GM20000 (cell line): ENCODE measurements at places on chromosomes 1 and 21.

DNA sequence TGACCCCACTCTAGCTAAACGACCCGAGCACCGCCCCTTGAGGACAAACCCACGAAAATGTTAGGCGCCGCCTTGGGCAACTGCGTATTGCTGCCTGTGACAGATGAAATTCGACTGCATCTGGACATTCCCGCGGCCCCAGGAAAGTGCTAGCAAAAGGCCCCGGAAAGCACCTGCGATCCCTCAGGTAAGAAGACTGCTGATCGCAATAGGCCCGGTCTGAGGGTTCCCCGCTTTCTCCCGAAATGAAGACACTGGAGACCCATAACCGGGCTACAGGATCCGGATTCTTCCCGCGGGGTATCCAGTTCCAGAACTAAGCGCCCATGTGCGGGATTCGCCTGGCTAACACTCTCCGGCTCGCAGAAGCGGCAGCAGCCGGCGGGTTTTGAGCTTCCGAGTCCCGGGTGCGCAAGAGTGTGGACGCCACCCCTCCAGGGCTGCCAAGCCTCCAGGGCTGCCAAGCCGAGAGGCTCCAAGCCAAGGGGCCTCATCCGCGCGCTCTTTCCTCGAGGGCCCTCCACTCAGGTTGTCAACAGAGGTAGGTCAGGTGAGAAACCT lies 157.9 kb upstream of the NBPF11 start:
- no peak for DNase-seq

DNA sequence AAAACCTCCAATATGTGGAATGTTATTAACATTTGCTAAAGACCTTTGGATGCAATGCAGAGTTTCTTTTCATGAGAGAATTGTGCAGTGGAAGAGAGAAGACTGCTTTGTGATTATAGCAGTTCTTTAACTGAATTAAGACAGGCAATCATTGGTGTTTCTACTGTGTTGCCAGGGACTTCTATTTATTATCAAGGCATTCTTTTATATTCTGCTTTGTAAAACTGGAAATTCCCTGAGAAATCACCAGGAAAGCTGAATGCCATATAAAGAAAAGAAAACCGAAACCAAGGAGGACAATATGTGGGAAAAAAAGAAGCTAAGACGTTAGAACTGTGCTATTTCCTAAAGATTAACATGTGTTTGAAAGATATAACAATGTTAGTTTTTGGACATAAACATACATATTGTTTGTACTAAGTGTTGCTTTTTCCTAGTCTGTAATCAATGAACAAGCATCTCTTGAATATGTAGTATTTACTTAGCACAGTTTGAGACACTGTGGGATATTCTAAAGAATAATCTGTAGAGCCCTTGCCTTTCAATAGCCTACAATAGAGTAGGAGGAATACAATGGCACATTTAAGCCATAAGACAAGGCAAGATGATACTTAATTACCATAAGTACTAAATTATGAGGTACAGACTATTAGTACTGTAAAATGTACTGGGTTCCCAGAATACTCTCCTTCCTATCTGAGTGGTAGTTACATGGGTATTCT lies 47.1 kb downstream of the EXTL2 start:
- DNase-seq = no peak

GRCh38 chr1:215344539-215344938 lies 222.6 kb upstream of the KCTD3 start:
- no peak for DNase-seq

- DNase-seq = no peak
These were observed 235.9 kb upstream of the IRF2BP2 start for GRCh38 chr1:234845836-234846235.

GRCh38 chr1:41481109-41481775 lies 3.2 kb downstream of the EDN2 start:
- DNase-seq = no peak

GRCh38 chr21:44618909-44619308 lies 7.0 kb downstream of the KRTAP10-8 start:
- DNase-seq = no peak

GRCh38 chr21:33286600-33287456 lies 20.7 kb downstream of the IL10RB start:
- DNase-seq = no peak

GRCh38 chr1:162680419-162681121 lies 48.3 kb downstream of the DDR2 start:
- no peak for DNase-seq

GRCh38 chr1:8602471-8603219 lies 214.8 kb downstream of the RERE start:
- no peak for DNase-seq
